Neural cell (in vitro differentiated cells): ENCODE measurements at places on chromosomes 12 and 14. TPM values are rescaled to one million over a fixed set of nuclear protein-coding genes. Genes with fewer than 3 reads are reported as not detected.

Gene HECTD4
- polyA plus RNA-seq, result 15.8 and 31.0 TPM in 2 replicates

Gene CARMIL3
- 43.6 and 49.3 TPM in 2 replicates for polyA plus RNA-seq

Gene PTMS
- 504 and 557 TPM in 2 replicates for polyA plus RNA-seq

Gene PPFIA2
- 56.6 and 65.3 TPM in 2 replicates for polyA plus RNA-seq

Gene SSTR1
- polyA plus RNA-seq, result 2.1 and 2.4 TPM in 2 replicates

Gene CLMN
- 0.57 and 1.4 TPM in 2 replicates for polyA plus RNA-seq

Gene AMN
- 0.15 and 1.3 TPM in 2 replicates for polyA plus RNA-seq
